ENCODE measurements at places on chromosomes 12 and 14. TPM values are rescaled to one million over a fixed set of nuclear protein-coding genes. Genes with fewer than 3 reads are reported as not detected.

PLXNC1 gene
- 4.0 TPM for total RNA-seq

- no peak for DNase-seq
These were observed 66.1 kb downstream of the C14orf132 start for GRCh38 chr14:96105089-96105925.

RASSF8 gene
- 24.9 TPM for total RNA-seq

DNA sequence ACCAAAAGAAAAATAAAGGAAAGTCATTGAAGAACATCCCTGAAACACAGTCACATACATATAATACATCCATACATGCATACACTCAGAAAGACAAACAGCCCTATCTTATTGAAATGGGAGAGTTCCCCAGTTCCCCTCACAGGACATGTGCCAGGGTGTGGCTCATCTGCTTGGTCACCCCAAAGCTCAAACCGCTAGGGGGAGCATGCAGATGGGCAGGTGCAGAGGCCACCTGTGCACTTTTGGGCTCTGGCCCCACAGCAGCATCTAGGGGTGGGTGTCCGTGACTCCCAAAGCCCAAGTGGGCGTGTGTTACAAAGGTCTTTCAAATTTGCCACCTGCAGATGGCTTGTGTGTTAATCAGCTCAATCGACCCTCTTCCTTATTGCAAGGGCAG lies 75.2 kb downstream of the CMAS start:
- DNase-seq: no peak

GRCh38 chr14:99884834-99885648 lies 91.8 kb downstream of the EML1 start:
- DNase-seq: peak; percentile 57

DNA sequence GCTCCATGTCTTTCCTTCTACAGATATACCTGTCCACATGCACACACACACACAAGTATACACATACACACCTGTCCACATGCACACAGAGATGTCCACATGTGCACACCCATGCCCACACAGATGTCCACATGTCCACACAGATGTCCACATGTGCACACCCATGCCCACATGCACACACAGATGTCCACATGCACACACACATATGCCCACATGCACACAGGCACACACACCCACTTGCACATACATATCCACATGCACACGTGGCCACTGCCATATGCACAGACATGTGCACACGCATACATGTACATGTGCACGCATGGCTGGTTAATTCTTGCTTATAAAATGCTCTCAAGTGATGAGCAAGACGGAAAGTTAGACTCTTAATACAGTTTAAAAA lies 32.2 kb downstream of the ELK3 start:
- no peak for DNase-seq

GRCh38 chr12:91397866-91398532 lies 215.4 kb upstream of the DCN start:
- no peak for DNase-seq

APOLD1 gene
- total RNA-seq: 8.4 TPM

RAD9B gene
- total RNA-seq: 0.40 TPM

GRCh38 chr12:3363608-3364007 lies 127.4 kb upstream of the PRMT8 start:
- DNase-seq: no peak

WSCD2 gene
- 0.06 TPM for total RNA-seq

DNA sequence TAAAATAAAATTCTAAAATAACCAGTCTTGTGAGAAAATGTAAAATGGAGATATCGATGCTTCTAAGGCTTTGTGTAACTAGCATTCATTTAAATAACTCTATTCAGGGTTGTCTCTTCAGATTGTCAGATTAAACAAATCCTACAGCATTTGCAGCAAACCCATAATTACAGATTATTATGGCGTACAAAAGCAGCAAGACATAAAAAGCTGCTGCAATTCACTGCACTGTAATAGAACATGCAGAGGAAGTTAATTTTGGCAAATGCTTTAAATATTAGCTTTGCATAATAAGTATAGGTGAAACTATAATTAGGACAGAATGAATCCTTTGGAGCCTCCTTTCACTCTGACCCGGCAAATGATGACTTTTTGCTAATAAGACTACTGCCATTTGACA lies 98.3 kb downstream of the INSM2 start:
- DNase-seq: no peak

LUM gene
- total RNA-seq: 1.0 TPM

DNA sequence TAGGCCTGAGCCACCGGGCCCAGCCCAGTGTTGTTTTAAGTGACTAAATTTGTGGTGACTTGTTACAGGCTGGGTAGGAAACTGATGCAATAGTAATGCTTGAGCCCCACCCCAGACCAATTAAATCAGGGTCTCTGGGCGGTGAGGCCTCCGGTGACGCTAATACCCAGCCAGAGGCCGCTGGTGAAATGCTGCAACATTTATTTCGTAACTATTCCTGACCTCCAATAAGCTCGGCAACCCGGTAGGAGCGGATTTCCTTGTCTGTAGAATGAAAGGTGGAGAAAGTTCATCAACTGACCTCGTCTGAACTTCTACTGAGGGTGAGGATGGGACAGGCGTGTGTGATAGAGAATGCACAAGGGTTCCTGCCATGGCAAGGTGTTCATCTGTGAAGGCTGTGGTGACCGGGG lies 42.3 kb downstream of the FZD10 start:
- DNase-seq: peak; percentile 61

TOX4 gene
- 25.5 TPM for total RNA-seq

GRCh38 chr12:93587611-93588010 lies 15.1 kb downstream of the SOCS2 start:
- no peak for DNase-seq

- no peak for DNase-seq
These were observed 1.5 kb downstream of the WNT10B start for GRCh38 chr12:48969833-48970701.

- no peak for DNase-seq
These were observed 1.0 kb downstream of the BEST3 start for GRCh38 chr12:69698054-69698453.

MGP gene
- total RNA-seq: 39.0 TPM

TROAP gene
- 45.5 TPM for total RNA-seq

AMN1 gene
- 11.5 TPM for total RNA-seq

AMN gene
- 0.40 TPM for total RNA-seq

- DNase-seq: peak; percentile 38
These were observed 84.7 kb downstream of the SAMD4A start for GRCh38 chr14:54651649-54652048.

- DNase-seq: no peak
These were observed 100.2 kb upstream of the EVL start for GRCh38 chr14:99964979-99965378.

DNA sequence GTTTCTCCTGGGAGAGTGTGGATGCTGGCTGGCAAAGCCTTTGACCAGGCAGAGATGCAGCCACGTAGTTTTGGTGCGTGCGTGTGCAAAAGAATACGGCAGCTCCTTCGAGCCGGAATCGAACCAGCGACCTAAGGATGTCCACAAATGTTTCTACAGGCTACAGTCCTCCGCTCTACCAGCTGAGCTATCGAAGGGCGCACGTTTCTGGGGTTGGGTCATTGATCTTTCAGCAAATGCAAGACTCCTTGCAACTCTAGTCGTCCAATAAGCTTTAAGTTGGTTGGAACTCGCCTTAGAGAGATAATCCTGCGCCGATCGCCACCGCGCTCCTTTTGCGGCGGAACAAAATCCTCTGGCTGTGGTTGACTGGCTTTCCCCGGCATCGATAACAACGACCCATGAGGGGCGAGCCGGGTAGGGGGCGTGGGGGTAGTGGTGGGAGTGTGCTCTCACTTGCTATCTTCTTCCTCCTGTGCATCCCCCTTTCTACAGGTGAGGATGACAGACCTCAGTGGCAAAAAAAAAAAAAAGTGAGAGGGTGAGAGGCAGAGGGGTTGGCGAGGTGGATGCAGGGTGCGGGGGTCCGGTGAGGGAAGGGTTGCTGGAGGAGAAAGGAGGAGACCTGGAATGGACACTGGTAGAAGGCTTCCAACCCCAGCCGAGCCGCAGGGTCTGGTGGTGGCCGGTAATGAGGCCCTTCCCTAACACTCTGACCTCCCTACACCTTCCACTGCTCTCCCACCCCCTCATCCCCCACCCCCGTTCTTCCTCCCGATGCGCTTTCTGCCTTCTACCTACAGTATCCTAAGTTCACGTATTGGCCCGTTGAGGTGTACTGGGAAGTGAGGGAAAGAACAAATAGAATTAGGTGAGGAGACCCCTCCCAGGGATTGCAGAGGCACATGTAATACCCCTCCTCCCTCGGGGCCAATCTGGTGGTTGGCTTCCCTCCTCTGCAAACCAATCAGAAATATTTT lies 11.8 kb upstream of the OR6S1 start:
- DNase-seq: peak; percentile 96

DNA sequence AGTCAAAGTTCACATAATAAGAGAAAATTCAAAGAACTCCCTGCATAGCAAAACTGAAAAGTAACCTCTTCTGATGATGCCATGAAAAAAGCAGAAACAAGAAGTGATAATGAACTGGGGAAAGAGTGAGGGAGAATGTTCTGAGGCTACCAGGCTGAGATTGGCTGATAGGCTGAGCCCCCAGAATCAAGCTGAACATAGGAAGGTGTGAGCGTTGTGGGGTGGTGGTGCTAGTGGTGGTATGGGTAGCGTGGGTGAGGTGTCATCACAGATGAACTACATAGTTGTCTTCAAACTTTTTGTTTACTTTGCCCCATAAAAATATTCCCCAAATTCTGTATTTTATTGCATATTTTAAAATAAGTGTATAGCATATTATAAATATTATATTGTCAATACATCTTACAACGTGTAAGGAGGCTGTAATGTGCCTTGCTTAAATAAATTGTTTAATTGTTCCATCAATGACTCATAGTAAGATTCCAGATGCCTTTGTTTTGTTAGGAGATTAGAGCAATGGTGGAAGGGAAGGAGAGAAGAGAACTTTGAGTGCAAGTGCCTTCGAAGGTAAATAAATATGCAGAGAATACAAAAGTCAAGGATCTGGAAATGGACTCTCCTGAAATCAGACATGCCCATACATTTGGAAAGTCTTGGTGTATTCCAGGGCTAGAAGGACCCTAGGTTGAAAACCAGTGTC lies 15.8 kb upstream of the CFAP54 start:
- DNase-seq: no peak

DNA sequence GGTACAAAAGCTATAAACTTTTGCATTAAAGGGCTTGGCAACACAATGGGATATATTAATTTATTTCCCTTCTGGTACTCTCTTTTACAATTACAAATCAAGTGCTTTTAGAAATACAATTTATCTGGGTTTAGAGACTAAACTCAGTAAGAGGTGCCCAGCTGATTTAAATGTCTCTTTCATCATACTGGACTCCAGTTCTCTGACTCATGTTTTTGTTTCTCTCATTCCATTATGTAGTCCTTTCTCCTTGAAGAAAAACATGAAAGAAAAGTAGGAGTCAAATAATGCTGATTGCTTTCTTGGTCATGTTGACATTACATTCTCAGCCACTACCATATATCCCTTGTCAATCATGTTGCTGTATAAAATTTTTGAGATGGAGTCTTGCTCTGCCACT lies 36.3 kb upstream of the CFL2 start:
- DNase-seq: no peak

E2F7 gene
- total RNA-seq: 19.9 TPM

METTL1 gene
- 21.0 TPM for total RNA-seq

DNA sequence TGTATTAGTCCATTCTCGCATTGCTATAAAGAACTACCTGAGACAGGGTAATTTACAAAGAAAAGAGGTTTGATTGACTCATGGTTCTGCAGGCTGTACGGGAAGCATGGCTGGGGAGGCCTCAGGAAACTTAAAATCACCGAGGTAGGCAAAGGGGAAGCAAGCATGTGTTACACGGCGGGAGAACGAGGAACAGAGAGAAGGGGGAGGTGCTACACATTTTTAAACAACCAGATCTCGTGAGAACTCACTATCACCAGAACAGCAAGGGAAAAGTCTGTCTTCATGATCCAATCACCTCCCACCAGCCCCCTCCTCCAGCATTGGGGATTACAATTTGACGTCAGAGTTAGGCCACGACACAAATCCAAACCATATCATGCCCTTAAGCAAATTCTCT lies 13.3 kb upstream of the MAX start:
- DNase-seq: no peak

DNA sequence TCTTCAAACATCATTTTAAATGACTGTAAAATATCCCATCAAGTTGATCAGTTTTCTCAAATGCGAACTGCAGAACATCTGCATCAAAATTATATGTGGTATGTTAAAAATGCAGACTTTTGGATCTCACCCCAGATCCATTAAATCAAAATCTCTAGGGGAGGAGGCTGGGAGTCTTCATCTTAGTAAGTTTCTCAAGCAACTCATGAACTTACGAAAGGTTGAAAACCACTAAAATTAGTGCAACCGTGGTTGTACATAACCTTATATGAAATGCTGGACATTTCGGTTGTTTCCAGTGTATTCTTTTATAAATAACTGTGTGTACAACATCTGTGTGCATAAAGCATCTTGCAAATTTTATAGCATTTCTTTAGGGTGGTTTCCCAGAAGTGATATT lies 39.2 kb downstream of the ZFP36L1 start:
- no peak for DNase-seq

SLC17A8 gene
- not detected for total RNA-seq

GRCh38 chr14:87108726-87109125 lies 884.3 kb downstream of the GALC start:
- peak; percentile 35 for DNase-seq

DNA sequence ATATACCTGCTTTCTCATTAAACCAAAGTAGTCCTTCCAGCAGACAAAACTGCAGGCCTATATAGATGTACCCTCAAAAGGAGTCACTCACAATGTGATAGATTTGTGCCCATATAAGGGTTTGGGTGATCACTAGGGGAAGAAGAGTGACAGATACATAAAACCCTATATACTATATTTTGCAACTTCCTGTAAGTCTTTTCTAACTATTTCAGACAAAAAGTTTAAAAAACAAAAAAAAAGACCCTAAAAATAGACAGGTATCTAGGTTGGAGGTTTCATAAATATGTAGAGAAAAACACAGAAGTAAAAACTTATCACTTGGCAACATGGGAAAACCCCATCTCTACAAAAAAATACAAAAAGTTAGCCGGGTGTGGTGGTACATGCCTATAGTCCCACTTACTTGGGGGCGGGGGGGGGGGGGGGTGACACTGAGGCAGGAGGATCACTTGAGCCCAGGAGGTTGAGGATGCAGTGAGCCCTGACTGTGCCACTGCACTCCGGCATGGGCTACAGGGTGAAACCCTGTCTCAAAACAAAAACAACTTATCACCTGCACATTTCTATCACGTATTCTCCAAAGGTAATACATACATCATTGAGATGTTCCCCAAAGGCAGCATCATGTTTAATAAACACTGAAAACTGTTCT lies 2.9 kb downstream of the VCPKMT start:
- DNase-seq: no peak

- no peak for DNase-seq
These were observed 25.1 kb downstream of the RBMS2 start for GRCh38 chr12:56546680-56547079.

All from Daoy (cell line).